ENCODE measurements at places on chromosomes 3 and 15.

- no peak for DNase-seq
Measured at GRCh38 chr3:7964899-7965298, 536.7 kb upstream of the LMCD1 start.

DNA sequence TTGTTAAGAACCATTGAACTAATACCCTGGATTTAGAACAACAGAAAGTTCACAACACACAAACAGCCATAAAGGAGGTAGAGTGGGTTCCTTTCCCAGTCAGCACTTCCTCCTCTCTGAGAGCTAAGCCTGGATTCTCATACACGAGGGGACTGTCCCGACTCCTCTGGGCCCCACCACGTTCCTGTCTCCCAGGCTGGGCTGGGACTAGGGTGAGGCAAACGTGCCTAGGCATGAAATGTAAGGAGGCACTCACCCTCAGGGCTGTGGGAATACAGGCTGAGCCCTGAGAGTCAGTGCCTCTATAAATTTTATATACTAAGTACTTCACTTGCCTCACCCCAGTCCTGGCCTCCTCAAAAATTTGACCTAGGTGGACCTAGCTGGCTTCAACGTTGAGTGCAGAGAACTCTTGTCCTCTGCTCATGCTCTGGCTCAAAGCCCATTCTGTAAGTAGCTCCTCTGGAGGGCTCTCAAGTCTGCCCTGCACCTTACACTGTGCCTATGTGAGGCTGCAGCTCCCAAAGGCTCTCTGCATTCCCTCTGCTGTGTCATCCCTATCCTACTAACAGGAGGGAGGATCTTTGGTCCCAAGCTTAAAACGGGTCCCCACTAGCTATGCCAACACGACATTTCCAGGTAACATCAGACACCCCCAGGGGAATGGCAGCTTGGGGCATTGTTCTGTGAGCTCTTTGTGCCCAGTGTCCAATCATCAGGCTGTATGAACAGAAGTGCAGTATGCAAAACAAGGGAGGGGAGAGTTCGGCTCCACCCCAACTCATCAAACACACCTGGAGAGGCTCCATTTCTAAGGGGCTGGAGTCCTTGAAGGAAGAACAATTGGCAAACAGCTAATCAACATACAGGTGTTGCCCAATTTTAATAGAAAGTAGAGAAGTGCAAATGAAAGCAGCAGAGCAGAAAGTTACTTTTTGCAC lies 233.2 kb downstream of the RPLP1 start:
- no peak for DNase-seq

- DNase-seq: peak; percentile 60
Measured at GRCh38 chr3:57169872-57170623, 4.9 kb upstream of the IL17RD start.

DNA sequence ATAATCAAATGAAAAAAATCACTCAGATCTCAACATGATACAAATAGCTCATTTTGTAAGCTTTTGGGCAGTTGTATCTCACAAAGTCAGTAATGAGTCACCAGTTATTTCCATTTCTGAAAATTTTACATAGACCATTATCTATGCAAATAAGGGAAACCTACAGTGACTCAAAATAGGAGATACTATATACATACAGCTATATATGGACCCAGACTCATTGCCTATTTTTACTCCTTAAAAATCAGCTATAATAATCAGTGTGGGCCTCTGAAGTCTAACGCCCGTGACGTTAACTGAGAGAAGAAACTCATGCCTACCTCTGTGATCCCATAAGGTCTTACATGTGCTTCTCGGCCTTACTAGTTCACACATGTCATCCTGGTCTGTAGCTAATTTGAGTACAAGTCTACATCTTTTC lies 31.6 kb downstream of the LRIG1 start:
- no peak for DNase-seq

GRCh38 chr15:60970246-60971170 lies 258.6 kb downstream of the RORA start:
- DNase-seq: no peak

DNA sequence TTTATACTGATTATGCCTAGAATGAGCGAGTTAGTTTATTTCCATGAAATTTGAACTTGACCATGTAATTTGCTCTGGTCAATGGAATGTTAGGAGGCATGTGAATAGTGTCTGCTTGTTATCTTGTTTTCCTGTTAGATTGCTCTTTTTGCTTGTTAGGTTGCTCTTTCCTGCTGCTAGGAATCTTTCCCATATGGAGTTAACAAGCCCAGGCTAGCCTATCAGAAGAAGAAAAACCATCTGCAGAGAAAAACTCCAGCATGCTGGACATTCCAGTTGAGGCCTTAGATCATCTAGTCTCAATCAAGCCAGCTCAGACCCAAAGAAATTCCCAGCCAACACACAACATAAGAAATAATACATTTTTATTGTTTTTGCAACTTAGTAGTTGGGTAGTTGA lies 470.2 kb upstream of the AGTR1 start:
- no peak for DNase-seq

- no peak for DNase-seq
Measured at GRCh38 chr15:79519628-79520027, 87.5 kb downstream of the MINAR1 start.

- no peak for DNase-seq
Measured at GRCh38 chr3:159538507-159538906, 450.1 kb upstream of the IL12A start.

DNA sequence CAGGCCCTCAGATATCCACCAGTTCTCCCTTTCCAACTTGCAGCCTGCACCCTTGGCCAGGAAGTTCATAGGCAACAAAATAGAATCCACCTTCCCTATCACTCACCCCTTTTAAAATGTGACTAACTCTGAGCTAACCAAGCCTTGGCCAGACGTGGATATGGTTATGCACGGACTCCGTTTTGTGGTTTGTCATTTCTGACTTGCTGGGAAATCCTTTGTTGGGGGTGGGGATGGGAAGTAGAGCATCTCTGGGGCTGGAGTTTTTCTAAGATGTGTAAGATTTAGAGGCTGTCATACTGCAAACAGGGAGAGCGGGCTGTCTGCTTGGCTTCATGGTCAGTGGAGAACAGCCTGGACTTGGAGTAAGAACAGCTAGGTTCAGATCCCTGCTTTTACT lies 62.6 kb downstream of the SMAD3 start:
- no peak for DNase-seq
